Thoracic aorta (tissue), 2 donors: ENCODE measurements at places on chromosomes 12 and 14.

GRCh38 chr12:122886851-122887818 is 8.8 kb downstream of the VPS37B start:
- DNase-seq, result no peak

DNA sequence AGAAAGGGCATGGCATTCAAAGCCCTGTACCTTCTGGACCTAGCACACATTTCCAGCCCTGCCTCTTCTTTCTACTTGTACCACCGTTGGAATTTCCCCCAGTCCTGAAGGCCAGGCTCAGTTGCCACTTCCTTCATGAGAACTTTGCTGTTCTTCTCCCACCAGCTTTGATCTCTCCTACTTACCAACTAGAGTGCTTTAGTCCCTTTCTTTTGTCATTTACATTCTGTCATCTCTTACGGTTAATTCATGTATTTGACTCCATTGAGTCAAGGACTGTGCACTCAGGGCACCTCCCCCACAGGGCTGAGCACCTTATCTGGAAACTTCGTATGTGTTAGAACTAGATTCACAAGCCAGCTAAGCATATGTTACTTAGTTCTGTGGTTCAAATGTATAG is 26.3 kb downstream of the BICDL1 start:
- no peak for DNase-seq

DNA sequence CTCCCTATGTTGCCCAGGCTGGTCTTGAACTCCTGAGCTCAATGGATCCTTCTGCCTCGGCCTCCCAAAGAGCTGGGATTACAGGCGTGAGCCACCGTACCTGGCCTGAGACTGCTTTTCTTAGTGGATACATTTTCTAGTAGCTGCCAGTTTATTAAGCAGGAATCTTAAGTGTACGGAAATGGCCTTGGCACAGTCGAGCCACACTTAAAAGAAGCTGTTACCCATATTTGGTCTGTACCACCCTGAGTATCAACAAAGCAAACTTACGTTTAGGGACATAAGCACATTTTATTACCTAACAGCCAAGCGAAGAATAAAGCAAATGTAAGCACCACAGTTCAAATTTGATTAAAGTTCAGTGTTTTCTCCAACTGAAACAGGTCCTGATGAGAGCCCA is 50.7 kb upstream of the NR2C1 start:
- no peak for DNase-seq

DNA sequence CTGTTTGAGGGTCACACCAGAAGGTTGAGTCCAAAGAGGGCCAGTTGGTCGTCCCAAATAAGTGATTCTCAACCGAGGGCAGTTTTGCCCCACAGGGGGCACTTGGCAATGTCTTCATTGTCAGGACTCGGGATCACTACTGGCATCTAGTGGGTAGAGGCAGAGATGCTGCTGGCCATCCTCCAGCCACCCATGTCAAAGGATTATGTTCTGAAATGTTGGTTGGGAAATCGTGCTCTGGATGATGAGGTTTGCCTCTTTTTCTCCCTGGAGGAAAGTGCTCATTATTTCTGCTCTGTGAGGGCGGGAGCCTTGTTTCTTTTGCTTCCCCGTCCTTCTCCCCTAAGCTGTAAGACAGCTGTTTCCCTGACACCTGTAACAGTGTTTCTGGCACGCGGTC is 3.6 kb downstream of the ZNF839 start:
- peak; percentile 47 for DNase-seq

GRCh38 chr12:109983432-109984142 is 12.6 kb downstream of the GIT2 start:
- DNase-seq, result no peak

GRCh38 chr12:12273291-12273957 is 6.6 kb upstream of the LRP6 start:
- no peak for DNase-seq

DNA sequence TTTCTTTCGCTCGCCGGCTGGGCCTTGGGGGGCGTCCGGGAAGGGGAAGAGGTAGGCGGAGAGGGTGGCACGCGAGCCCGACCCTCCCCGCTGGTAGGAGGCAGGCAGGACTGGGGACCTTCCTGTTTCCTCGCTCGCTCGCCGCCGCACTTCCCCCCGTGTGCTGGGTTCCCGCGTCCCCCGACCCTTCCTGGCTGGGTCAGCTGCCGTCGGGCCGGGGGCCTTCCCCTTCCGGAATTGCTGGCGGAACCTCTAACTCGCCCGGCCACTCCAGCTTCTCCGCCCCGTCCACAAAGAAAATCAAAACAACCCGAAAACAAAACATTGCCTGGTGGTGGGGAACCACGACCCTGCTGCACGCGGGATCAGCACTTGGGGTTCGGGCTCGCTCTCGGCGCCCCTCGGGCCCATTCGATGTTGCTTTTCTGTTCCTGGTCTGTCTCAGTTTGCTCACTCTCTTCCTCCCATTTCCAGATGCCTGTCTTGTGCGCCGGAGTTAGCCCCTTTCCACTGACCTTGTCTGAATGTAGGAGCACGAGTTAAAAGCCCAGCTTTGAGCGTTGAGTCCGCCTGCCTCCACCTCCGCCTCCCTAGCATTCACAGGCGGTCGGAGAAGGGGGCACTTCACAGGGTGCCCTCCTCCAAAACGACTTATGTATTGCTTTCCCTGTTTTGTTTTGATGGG is 581 bp downstream of the PAPOLA start:
- no peak for DNase-seq

GRCh38 chr12:102571889-102572288 is 91.5 kb upstream of the IGF1 start:
- no peak for DNase-seq

- DNase-seq, result no peak
Observed at GRCh38 chr14:74492776-74493342, at the start of gene NPC2. Gene NPC2, minus strand, starts transcription at chr14:74493305. Its CDS starts 31 bp downstream, at chr14:74493274.

GRCh38 chr12:105474672-105475071 is 144.2 kb downstream of the C12orf75 start:
- no peak for DNase-seq

DNA sequence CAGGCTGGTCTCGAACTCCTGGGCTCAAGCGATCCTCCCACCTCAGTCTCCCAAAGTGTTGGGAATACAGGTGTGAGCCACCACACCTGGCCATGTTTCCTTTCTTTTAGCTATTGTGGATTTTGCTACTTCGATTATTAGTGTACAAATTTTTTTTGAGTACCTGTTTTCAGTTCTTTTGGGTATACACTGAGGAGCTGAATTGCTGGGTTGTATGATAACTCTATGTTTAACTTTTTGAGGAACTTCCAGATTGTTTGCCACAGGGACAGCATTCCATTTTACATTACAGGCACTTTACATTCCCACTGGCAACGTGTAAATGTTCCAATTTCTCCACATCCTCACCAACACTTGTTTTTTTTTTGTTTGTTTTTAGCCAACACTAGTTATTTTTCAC is 198.1 kb upstream of the TBX3 start:
- DNase-seq, result no peak

- no peak for DNase-seq
Observed at GRCh38 chr12:125069616-125070015, 4.4 kb downstream of the AACS start.

- no peak for DNase-seq
Observed at GRCh38 chr12:9957834-9958233, 13.4 kb upstream of the CLEC12A start.

GRCh38 chr14:102262929-102263462 is 42.0 kb downstream of the MOK start:
- no peak for DNase-seq

- DNase-seq, result no peak
Observed at GRCh38 chr14:104157016-104157928, 18.9 kb downstream of the KIF26A start.

DNA sequence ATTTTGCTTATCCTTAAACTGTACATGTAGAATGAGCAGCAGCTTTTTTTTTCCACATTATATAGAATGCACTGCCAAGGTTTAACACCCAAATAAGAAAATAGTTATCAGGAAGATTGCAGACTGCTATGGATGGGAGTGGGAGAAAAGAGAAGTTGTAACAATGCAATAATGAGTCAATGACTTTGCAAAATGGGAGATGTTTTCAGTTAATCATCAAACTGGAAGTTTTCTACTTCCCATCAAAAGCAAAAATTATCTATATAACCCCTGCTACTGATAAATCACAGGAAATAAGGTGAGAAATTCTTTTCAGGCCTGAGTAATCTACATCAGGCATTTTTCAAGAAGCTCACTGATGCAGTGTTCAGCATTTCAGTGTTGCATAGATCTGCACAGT is 309.1 kb downstream of the GXYLT1 start:
- no peak for DNase-seq

DNA sequence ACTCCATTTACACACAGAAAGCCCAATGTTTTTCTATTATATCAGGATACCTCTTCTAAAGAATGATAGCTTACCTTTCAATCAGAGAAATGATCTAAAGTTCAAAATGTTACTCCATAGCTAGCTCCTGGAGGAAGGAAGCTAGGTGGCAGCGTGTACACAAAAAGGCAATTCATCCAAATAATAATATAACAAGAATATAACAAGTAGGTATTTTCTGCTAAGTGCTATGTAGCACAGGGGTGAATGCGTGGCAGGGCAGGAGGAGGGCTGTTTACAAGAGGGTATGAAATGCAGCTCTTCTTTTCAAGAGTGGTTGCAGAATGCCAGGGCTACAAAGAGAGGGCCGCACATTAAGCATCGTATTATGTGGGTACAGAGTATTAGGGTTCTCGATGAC is 663 bp upstream of the SNAPC1 start:
- DNase-seq, result no peak

GRCh38 chr12:15240898-15241297 is 19.7 kb upstream of the RERG start:
- DNase-seq, result no peak

DNA sequence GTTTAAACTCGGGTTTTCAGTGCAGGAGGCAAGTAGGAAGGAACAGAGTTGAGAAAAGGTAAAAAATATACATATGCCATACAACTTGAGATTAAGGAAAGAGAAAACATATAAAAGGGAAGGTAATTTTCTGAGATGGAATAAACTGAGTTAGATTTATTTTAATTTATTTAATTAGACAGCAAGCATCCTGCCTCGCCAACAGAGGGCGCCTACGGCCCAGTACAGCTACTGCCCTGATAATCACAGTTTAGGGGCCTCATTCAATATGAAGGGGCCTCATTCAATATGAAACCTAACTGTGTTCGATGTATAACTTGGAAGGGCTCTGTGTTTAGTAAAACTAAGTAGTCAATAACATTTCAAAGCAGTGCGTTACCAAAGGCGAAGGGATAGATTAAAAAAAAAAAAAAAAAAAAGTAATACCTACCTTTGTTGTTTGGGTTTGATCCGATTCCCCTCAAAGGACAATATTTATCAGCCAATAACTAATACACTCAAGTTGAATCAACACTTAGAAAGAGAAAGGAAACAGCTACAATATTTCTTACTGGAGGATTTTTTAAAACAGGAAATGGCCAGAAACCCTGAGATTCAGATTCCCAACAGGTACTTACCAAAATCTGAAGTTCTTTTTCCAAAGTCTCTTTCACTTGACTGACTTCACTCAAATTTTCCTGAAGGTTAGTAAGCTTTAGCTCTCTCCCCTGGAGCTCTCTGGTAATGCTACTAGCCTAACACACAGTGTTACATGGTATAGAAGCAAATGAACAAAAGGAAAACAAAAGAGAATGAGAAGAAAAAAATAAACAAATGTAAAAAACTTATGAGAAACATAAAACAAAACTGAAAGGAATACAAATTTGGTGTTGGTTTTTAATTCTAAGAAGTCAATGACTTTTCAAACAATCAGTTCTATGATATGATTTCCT is 70.0 kb upstream of the VPS33A start:
- DNase-seq, result no peak

GRCh38 chr12:4210183-4210582 is 63.4 kb upstream of the CCND2 start:
- no peak for DNase-seq

DNA sequence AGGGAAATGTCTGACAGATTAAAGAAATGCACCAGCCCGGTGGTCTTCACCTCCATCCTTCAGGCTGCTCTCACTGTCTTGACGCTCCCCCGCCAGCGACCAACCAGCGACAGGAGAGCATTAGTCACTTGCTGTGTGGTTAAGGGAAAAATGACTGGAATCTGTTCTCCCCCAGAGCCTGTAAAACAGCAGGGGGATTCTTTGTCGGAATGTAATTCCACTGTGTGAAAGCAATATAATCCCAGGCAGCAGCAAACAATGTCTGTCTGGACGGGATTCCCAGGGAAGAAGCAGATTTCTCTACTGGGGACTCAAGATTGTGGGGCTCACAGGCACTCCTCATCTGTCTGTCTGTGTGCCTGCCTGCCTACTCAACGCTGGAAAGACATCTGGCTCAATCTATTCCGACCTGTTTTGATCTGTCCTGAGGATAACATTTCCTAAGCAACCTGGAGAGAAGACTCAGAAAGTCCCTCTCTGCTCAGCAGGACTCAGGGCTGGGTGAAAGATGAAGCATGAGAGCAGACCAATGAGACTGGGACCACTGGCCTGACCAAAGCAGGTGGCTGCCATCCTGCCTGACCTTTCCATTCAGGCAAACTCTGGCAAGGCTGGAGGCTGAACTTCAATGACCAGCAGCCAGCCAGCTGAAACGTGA is 54.6 kb downstream of the NUAK1 start:
- DNase-seq, result no peak

DNA sequence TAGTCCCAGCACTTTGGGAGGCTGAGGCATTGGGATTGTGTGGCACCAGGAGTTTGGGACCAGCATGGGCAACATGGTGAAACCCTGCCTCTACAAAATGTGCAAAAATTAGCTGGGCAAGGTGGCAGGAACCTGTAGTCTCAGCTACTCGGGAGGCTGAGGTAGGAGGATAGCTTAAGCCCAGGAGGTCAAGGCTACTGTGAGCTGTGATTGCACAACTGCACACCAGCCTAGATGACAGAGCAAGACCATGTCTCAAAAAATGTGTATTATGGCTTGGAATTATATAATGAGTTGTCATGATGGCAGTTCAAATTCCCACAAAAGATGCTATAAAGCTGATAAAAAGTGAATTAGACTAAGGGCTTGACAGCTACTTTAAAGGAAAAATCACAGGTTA is 20.6 kb upstream of the TMPRSS12 start:
- DNase-seq, result no peak
